Gastroesophageal sphincter (tissue), 4 donors: ENCODE measurements at places on chromosomes 6 and 20.

DNA sequence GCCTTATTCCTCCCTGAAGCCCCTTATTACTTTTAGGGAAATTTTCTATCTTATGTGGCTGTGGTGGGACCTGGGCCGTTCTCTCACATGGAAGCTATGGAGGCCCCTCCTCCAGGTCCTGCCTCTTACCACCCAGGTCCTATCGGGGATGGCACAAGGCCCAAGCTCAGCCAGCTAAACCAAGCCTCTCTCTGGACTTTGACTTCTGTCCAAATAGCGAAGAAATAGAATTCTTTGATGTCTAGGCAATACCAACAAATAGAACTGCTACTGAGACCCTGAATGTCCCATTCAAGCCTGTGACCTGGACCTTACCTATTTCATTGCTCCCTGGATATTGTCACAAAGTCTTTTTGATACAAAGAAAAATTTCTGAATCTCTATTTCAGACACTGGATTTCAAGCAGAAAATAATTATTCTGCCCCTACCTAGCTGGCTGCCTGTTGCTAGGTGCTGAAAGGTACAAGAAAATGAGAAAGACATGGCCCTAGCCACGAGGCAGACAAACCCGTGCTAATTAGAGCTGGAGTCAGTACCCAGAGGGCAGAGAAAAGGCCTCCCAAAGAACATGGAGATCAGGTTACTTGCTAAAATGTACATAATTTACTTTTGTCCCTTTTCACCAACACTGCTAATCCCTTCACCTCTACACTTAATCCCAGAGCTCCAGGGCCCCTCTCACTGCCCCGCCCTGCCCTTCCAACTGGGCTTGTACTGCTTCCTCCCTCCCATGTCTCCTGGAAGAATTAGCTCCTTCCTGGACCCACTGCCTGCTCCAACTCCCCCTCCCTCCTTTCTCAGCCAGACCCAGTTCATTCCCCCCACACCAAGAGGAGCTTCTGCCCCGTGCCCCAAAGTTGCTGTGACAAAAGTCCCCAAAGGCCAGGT lies 15.5 kb upstream of the NNAT start:
- no peak for ATAC-seq

DNA sequence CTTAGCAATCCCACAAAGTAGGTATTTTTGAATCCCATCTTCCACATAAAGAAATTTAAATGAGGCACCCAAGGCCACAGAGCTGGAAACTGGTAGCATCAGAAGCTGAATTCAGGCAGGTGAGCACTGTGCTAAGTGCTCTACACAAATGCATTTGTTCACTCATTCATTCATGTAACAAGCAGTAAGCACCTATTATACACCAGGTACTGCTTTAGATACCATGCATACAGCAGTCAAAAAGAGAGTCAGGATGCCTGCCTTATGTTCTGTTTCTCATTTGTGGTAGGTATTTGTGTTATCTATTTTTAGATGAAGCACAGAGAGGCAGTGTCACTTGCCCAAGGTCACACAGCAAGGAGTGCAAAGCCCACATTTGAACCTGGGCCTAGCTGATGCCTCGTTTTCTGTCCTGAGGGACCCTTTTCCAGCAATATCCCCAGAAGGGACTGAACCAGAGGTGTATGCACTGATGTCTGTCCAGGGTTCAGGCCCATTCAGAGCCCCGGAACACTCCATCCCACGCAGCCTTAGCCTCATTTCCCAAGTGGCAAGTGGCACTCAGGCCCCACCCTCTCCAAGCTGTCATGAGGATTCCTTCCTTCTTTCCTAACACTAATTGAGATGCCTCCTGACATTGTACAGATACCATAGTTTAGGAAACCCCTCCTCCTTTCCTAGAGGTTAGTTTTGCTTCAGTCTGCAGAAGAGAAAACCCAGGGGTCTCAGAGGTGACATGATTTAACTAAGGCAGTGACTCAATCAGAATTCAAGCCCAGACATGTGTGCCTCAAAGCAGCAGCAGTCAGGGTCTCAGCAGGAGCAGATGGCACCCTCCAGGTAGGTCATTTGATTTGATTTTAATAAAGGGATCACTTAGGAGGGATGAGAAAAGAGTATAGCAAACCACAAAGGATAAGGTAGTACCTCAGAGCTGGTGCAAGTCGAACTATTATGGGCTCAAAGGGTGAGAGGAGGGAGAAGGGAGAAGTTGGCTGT lies 61.2 kb upstream of the SIRPA start:
- ATAC-seq: no peak

GRCh38 chr20:1955217-1955616 lies 38.6 kb downstream of the PDYN start:
- ATAC-seq: no peak

DNA sequence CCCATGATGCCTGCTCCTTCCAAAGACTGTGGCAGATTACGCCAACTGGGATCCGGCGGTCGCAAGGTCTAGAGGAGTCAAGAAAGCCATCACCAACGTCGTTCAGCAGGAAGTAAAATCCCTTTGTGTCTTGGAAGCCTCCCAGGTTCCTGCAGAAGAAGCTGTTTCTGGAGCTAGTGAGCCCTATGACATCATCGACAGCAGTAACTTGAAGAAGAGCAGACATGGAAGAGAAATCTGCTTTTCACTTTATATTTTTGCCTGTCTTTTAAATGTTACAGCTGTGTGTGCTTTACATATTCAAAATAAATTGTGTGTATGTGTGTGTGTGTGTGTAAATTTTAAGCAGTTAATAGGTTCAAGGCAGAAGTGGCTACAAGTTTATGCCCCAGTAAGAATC lies 7.4 kb upstream of the OR2H2 start:
- no peak for ATAC-seq

DNA sequence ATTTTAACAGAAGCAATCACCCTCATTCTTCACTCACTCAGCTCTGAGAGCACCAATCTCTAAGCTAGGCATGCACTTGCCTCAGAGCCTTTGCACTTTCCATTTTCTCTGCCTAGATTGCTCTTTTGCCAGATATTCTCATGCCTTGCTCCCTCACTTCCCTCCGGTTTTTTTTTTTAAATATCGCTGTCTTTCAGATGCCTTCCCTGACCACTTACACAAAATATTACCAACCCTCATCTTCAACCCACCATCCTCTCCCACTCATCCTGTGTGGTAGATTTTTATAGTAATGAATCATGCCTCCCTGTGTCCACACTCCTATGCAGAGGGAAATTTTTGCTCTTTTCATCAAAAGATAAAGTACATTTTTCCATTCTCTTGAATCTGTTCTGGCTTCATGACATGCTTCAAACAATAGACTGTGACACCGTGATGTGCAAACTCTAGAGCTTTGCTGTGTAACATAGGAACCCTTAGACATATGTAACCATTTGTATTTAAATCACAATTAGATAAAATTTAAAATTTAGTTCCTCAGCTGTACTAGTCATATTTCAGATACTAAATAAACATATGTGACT lies 437.1 kb downstream of the UTRN start:
- no peak for ATAC-seq

DNA sequence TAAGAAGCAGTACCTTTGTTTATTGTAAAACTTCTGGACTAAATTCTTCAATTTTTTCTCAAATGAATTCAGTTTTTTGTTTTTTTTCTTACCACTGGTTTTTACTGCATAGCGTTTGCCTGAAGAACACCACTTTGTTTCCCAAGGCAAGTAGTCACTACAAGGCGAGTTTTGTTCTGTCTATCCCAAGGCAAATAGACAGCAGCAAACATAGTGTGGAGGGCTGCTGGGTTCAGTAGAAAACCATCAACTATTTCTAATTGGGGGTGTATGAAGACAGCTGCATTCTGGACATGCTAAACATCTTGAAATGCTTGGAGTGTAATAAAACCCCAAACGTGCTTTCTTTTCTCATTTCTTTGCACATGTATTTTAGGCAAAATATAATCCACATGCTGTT lies 197.4 kb downstream of the ESR1 start:
- ATAC-seq: no peak
